ENCODE measurements at places on chromosomes 7 and 10.

DNA sequence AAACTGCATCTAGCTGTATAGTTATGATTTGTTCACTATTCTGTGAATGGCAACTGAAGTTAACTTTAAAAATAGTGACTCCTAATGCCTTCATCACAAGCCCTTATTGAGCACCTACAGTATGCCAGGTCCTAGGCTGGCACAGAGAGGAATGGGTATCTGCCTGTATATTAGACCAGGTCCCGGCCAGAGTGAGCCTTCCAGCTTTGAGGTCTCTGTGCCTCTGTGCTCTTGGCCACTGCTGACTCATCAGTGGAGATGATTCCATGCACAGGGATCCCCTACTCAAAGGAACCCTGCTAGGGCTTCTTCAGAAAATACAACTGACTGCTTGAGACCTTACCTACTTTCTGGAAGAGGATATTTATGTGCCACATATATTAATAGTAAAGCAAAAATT is 118.4 kb downstream of the GFRA1 start:
- no peak for DNase-seq

DNA sequence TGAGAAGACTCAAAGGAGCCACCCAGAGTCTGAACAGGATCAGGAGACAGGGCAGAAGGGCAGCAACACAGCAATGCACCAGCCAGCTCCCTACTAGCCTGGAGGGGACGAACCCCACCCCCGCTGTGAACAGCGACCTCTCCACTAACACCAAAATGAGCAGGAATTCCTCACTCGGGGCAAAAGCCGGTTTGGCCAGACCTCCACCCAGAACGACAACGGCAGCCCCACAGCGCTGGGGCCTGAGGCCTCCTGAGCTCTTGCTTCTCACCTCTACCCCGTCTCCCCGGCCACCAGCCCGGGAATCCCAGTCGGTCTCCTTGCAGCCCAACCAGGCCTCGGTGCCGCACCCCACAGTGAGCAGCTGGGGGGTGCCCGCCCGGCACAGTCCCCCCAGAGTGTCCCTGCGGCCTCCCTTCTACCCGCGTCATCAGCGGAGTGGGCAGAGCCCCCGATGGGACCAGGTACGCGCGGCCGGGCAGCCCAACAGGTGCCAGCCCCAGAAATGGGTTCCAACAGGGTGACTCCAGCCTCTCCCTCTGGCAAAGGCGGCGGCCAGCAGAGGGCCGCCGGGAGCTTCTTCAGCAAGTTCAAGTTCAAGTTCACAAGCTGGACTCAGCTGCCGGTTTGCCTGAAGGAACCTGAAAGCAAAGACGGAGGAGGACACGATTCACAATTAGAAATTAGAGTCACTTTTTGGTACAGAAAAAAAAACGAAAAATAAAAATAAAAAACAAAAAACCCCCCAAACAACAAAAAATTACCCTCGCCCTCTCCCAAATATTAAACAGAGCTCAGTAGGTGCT is 129.0 kb downstream of the MARCHF5 start:
- DNase-seq = no peak

- DNase-seq = no peak
These were observed 5.9 kb downstream of the DIP2C start for GRCh38 chr10:683448-684071.

GRCh38 chr7:118836933-118837332 is 612.4 kb downstream of the ANKRD7 start:
- DNase-seq = no peak

DNA sequence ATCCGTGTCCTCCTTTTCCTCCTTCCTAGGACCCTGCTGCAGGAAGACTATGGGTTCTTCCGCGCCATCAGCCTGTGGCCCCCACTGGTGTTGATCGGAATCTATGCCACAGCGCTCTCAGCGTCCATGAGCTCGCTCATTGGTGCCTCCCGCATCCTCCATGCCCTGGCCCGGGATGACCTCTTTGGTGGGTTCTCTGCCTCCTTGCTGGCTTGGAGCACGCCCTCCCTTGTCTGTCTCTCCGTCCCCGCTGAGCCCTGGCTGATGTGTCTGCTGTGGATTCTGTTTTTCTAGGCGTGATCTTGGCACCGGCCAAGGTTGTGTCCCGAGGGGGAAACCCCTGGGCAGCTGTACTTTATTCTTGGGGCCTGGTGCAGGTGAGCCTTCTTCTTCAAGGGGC is 7.3 kb upstream of the TRIP6 start:
- no peak for DNase-seq

DNA sequence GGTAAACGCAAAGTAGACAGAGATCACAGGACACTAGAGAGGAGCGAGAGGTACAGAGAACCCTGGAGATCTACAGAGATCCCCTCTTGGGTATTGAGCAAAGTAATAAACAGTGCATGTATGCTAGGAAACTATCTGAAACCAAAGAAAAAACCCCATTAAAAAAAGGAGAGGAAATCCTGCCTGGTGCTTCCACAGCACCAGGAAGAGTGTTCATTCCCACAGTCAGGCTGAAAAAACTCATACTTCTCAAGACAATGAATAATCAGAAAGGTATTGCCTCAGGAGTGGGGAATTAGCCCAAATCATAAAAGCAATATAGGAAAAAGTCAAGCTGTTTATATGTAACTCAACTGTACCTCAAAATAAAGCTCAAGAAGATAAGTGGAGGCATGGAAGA is 59.1 kb downstream of the ANKRD26 start:
- DNase-seq = no peak

DNA sequence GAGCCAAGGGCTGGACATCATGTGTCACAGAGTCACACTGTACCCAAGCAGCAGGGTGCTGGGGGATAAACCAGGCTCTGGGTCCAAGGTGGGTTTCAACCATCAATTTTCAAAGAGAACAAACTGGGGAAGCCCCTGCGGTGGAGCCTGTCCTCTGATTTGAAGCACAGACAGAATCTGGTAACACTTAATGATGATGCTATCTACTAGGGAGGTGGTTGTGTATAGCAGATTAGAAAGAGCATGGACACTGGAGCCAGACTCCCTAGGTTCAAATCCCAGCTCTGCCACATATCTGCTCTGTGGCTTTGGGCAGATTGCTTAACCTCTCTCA is 204.9 kb upstream of the ZMIZ1 start:
- no peak for DNase-seq

DNA sequence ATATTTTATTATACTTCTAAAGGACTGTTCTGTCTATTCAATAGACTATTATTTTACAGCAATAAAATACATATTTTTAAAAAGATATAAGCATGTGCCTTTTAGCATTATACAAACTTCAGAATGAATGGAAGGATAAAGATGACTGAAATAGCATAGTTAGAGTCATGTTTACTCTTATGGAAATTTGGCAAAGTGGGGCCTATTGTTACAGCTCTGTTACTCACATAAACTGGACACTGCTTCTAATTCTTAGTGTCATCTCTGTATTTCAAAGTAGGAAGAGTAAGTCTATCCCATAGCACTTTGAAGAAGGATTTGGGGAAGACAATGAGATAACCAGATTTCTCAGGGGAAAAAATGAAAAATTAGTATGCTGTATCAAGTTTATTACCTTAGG is 168.2 kb downstream of the SKAP2 start:
- DNase-seq = no peak

DNA sequence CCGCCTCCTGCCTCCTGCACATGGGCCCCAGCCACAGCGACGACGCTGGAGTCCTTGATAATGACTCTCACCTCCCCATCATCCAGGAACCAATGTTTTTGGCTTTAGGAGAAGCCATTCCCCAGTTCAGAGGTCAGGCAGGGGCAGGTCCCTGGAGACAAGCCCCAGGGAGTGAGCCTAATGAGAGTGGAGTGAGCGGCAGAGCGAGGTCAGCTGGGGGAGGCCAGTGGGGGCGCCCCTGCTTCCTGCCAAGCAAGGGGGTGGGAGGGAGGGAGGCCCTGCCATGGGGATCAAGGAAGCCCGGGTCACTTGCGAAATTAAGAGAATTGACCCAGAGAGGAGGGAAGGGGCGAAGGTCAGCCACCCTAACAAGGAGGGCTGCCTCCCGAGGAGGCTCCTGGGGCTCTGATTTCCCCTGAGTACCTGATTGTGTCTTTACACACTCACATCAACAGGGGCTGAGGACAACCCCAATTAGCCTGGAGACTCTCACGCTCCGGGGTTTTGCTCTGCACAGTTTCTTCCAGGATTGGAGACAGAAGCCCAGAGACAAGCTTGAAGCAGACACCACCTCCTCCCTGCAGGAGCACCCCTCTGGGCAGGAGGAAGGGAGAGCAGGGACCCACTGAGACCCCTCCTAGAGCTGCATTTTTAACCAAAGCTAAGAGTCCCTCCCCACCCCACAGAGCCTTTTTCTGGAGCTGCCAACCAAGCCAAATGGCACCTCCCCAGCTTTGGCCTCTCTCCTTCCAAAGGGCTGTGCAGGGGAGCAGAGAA is 112.1 kb downstream of the COL13A1 start:
- DNase-seq = no peak

GRCh38 chr7:55504093-55504859 is 68.0 kb downstream of the VOPP1 start:
- DNase-seq = no peak

GRCh38 chr7:32061346-32061745 is 8.9 kb downstream of the PDE1C start:
- DNase-seq = no peak

- no peak for DNase-seq
These were observed 231.9 kb downstream of the MAD1L1 start for GRCh38 chr7:2000746-2001321.

DNA sequence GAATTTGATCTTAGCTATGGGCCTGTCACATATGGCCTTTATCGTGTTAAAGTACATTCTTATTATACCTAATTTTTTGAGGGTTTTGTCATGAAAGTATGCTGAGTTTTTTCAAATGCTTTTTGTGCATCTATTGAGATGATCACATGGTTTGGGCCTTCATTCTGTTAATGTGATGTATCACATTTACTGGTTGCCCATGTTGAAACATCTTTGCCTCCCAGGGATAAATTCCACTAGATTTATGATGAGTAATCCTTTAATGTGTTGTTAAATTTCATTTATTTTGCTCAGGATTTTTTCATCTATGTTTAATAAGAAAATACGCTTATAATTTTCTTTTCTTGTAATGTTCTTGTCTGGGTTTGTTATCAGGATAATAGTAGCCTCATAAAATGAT is 442.0 kb downstream of the MDFIC start:
- no peak for DNase-seq

DNA sequence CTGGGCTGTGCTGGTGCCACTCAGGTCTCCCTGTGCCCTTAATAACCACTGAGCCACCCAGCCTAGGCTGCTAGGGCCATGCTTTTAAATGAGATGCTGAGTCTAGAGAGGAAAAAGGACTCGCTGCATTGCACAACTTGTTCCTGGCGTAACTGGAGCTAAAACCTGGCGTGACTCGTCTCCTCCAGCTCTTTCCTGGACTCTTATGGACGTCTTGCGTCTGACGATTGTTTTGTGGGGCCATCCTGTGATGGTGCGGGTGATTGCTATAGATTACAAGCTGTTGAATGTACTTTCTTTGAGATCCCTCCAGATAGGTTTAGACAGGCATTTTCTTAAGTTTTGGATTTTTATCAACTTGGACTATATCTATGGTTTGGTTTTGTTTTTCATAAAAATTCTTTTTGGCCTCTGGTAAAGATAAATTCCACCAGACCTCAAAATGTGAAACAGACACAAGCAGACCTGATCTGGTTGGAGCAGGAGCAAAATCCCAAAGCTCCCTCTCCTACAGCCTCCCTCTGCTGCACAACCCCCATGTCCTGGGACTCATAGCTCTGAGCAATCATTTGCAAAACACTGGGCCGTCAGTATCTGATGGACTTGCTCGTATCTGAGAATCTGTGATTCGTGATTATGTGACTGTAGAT is 230.3 kb downstream of the ARHGAP12 start:
- DNase-seq = no peak

DNA sequence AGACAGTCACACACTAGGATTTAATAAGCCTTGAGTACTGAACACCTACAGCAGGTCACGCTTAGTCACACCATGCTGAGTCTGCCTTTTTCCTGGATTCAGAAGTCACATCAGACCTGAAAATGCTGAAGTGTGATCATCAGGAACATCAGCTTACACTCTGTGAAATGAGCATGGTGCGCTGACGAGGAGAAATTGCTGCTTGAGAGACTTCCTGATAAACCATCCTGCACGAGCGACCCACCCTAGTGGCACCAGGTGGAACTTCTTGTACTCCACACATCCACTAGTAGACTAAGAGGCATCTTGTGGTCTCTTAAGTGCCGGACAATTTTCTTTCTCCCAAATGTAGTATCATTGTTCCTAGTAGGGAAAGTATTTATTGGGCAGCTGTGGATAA is 51.8 kb upstream of the MRLN start:
- no peak for DNase-seq

GRCh38 chr10:78357141-78358063 is 323.7 kb downstream of the RPS24 start:
- no peak for DNase-seq

- no peak for DNase-seq
These were observed 574.6 kb upstream of the GALNT17 start for GRCh38 chr7:70557338-70557737.

- DNase-seq = no peak
These were observed 49.5 kb downstream of the TCERG1L start for GRCh38 chr10:131261890-131262475.

DNA sequence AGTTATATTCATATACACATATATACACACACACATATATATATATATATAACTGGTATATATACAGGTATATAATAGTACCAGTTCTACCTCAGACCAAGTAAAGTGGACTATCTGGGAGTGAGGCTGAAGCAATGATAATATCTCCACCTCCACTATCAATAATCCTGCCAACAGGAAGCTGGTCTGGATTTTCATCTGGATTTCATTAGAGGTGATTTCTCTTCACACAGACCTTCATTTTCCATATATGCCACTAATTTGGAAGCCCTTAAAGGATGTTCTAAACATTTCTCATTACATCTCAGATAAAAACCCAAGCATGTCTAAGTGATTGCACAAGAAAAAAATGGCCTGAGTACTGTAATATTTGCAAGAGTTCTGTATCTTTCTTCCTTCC is 1.7 kb upstream of the SLC35B4 start:
- DNase-seq = no peak

- DNase-seq = no peak
These were observed 94.0 kb upstream of the PPP2R2D start for GRCh38 chr10:131806646-131807317.

GRCh38 chr10:103828107-103828506 is 27.3 kb downstream of the SH3PXD2A start:
- DNase-seq = no peak

DNA sequence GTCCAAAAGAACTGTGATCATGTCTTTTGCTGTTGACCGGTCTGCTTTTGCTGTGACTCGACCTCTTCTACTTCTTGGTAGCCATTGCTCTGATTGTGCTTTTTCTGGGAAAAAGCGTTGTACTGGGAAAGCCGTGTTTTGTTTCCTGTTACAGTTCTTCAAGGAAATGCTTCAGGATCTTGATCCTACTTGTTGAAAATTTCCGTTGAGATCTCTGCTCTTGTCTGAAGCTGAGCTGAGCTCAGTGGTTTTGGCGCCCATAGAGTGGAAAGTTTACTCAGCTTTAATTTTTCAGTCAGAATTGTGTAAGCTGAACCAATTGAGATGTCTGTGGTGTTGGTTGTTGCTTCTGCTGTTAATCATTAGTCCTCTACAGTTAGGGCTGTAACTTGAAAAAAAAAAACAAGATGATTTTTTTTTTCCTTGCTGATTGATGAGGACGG is 302.2 kb downstream of the CCDC3 start:
- DNase-seq = no peak
